ENCODE measurements at places on chromosomes 6 and 20.

DNA sequence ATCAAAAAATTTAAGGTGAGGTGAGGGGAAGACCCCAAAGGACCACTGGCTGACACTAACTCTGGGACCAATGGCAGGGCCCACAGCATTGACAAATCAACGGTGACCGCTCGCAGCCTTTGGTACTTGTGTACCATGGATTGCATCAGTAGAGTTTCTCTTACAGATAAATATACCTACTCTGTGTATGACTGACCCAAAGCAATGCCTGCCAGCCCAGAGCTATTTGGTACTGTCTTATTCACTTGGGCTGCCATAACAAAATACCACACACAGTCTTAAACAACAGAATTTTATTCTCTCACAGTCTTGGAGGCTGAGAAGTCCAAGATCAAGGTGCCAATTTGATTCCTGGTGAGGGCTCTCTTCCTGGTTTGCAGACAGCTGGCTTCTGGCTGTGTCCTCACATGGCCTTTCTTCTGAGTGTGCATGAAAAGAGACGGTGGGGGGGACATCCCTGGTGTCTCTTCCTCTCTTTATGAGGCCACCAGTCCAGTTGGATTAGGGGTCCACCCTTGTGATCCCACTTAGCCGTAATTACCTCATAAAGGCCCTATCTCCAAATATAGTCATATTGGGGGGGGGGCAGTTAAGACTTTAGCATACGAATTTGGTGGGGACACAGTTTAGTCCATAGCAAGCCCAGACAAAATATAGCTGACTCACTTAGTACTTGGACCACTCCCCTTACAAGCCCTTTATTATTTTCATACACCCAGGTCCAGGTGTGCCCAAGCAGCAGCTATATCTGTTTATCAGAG is 336.3 kb downstream of the CD83 start:
- no peak for DNase-seq

GRCh38 chr6:17207281-17207680 is 73.9 kb upstream of the RBM24 start:
- DNase-seq: no peak

GRCh38 chr6:72219536-72219935 is 333.2 kb downstream of the RIMS1 start:
- no peak for DNase-seq

DNA sequence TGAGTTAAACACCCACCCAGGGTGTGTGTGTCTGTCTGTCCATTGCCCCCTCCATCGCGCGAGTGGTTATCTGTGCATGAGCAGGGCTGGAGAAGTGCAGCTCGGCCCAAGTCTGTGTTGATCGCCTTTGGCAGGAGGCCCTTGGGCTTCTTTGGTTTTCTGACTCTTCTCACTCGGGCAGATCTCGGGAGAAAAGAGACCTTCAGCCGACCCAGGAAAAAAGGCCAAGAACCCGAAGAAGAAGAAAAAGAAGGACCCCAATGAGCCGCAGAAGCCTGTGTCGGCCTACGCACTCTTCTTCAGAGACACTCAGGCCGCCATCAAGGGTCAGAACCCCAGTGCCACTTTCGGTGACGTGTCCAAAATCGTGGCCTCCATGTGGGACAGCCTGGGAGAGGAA is 132.9 kb downstream of the JPH2 start:
- DNase-seq: no peak

DNA sequence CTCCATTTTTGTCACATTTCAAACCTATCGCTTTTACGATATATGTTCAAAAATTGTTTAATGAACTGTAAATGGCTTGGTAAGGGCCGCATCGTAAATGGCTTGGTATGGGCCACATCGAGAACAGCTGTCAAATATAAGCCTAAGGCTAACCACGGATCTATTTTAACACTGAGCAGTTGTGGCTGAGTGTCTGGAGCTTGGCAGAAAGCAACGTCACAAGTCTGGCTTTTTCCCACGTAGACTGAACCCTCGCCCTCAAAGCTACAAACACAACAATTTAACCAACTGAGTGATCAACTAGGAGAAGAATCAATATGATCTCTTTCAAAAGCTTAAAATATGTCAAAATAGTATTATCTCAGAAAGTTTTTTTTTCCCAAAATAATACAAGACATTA is 71.4 kb upstream of the PRSS16 start:
- no peak for DNase-seq

GRCh38 chr6:130183271-130184222 is 39.2 kb downstream of the SAMD3 start:
- no peak for DNase-seq

DNA sequence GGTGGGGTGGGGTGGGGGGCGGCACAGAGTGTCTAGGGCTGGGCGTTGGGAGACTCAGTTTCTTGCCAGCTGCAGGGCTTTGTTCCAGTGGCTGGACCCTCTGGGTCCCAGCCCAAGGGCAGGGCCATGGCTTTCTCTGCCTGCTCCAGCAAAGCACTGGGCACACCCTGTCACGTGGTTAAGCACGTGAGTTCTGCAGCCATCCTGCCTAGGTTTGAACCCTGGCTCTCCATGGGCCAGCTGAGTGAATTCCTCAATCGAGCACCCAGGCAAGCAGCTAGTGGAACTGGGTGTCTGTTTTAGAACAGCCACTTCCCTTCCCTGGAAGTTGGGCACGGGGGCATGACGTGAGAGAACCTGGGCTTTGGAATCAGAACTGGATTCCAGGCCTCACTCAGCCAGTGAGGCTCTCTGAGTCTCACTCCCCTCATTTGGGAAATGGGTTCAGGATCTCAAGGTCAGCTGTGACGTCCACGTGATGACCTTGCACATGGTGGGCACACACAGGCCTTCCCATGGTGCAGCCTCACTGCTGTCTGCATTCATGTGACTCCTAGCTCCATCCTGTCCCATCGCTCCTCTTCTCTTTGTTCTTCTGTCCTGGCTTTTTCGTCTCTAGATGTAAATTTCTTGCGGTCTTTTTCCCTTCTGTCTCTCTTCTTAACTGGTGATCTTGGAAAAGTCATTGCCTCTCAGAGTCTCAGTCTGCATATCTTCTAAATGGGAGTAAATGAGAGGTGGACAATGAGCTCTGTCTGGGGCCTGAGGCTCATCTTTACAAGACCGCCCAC is 45.9 kb downstream of the NOL4L start:
- DNase-seq: no peak

- no peak for DNase-seq
Observed at GRCh38 chr20:22282696-22283095, 301.7 kb downstream of the FOXA2 start.

GRCh38 chr6:71444222-71444621 is 155.6 kb downstream of the OGFRL1 start:
- no peak for DNase-seq

GRCh38 chr6:165635965-165636364 is 27.1 kb downstream of the PDE10A start:
- no peak for DNase-seq

DNA sequence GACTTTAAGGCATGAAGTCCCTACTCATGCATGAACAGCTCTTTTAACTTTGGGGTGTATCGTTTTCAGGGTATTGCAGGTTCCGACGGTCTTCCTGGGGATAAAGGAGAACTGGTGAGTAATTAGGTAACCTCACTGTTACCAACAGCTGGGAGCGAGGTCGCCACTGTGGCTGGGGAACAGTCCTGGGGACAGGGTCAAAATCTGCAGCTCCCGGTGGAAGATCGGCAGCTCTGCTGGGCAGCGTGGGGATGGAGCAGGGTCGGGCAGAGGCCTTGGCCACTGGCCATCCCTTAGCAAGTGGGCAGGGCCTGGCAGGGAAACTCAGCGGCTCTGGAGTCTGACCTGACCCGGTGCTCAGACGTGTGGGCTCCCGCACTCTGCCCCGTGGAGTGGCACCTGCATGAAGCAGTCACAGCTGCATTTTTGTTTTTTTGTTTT is 16.1 kb downstream of the COL9A3 start:
- DNase-seq: no peak

DNA sequence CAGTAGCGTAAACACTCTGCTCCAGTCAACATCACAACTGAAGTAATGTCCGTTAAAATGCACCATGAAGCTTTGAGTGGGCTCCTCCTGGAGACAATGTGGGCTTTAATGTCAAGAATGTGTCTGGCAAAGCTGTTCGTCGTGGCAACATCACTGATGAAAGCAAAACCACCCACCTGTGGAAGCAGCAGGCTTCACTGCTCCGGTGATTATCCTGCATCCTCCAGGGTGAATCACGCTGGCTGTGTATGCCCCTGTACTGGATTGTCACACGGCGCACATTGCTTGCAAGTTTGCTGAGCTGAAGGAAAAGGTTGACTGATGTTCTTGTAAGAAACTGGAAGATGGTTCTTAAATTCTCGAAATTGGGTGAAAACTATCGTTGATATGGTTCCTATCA is 128.5 kb downstream of the MOXD1 start:
- DNase-seq: no peak

DNA sequence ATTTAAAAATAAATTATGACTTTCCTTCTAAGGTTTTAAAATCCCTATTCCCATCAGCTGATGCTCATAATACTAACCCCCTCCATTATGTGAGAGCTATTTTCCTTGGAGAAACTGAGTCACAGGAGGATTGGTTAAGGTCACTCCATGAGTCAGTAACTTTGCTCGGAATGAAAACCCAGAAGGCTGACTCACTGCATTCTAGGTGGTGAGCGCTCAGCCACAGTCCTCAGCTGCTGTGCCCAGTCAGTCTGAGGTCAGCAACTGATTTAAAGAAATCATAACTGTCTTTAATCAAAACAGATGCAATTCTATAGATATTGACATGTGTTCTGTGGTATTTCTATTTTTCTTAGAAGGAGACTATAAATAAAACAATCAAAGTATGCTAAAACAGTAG is 359.2 kb downstream of the GJA1 start:
- no peak for DNase-seq

DNA sequence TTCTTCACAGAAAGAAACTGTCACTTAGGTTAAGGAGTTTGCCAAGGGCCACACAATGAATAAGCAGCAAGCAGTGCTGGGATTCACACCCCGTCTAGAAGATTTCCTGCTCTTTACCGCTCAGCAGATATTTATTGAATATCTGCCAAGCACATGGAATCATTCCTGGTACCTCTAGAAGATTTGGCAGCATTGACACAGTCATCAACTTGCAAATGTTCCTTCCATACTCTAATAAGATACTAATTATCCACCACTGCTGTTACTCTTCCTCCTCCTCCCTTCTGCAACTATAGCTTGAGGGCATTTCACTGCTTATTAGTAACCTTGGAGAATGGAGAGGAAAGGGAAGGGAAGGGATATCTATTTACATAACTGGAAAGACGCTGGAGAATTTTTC is 13.0 kb downstream of the MOXD1 start:
- DNase-seq: no peak

DNA sequence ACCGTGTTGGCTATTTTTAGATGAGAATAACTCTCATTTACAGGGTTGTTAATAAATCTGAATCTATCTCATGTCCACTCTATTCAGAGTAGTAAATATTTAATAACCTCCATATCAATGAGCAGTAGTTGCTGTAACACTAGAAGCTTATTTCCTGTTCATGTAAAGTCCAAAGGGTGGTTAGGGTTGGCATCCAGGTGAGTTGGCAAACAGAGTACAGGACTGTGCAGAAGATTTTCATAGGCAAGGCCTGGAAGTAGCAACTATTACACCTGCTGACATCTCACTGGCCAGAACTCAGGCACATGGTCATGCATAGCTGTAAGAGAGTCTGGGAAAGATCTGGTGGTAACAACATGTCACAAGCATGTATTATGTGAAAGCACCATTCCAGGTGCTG is 147.5 kb downstream of the PHF3 start:
- DNase-seq: no peak

DNA sequence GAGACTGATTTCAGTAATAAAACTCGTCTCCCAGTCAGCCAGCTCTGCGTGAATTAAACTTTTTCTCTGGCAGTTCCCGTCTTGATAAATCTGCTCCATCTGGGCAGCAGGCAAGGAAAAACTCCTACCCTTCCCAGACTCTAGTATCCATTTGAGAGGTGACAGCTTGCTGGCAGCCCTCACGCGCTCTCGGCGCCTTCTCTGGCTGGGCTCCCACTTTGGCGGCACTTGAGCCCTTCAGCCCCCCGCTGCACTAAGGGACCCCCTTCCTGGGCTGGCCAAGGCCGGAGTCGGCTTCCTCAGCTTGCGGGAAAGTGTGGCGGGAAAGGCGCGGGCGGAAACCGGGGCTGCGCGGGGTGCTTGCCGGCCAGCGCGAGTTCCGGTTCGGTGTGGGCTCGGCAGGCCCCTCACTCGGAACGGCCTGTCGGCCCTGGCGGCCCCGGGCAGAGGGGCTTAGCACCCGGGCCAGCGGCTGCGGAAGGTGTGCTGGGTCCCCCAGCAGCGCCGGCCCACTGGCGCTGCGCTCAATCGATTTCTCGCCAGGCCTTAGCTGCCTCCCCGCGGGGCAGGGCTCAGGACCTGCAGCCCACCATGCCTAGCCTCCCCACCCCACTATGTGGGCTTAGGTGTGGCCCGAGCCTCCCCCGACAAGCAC is 21.8 kb upstream of the GMPR start:
- no peak for DNase-seq

DNA sequence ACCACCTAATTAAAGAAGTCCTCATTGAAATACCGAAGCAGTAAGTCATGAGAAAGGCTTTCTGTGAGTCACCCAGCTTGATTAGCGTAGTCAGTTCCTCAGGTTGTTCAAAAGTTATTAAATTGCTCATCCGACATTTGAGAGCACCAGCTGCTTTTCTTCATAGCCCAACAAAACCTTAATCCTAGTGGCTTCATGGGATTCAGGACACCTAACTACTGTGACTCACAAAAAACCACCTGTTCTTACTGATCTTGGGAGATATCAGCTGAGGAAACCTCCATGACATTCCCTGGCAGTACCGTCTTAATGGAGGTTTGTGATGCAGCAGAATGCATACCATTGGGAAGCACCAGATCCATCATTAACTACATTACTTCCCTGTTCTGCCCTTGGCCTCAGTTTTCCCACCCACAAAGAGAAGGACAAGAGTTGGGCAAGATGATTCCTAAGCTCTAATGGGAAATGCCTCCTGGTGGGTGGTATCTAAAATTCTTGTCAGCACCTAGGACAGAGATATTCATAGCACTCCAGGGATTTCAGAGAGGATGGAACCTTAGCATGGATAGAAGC is 103.8 kb downstream of the KHDC1L start:
- no peak for DNase-seq

DNA sequence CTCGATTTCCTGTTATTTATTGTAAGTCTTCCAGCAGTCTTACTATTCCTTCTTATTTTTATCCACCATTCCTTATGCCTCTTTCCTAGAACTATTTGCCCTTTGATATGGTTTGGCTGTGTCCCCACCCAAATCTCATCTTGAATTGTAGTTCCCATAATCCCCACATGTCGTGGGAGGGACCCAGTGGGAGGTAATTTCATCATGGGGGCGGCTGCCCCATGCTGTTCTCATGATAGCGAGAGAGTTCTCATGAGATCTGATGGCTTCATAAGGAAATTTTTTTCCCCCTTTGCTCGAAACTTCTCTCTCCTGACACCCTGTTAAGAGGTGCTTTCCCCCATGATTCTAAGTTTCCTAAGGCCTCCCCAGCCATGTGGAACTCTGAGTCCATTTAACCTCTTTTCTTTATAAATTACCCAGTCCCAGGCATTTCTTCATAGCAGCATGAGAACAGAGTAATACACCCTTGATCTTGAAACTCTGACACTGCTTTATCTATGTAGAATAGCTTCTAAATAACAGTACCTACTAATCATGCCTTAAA is 48.8 kb downstream of the PLN start:
- DNase-seq: no peak
